Activated naive CD4-positive, alpha-beta T cell treated with anti-CD3 and anti-CD28 coated beads, Interleukin-2, amount 50 U/mL, for 72 hours (primary cell): ENCODE measurements at places on chromosomes 2 and 18.

GRCh38 chr18:31436825-31437224 lies 10.7 kb upstream of the DSG3 start:
- DNase-seq: no peak

- DNase-seq: no peak
These were observed 83.9 kb downstream of the ACTR3 start for GRCh38 chr2:113973810-113974209.

- no peak for DNase-seq
These were observed 69.3 kb upstream of the BZW1 start for GRCh38 chr2:200742426-200742825.

DNA sequence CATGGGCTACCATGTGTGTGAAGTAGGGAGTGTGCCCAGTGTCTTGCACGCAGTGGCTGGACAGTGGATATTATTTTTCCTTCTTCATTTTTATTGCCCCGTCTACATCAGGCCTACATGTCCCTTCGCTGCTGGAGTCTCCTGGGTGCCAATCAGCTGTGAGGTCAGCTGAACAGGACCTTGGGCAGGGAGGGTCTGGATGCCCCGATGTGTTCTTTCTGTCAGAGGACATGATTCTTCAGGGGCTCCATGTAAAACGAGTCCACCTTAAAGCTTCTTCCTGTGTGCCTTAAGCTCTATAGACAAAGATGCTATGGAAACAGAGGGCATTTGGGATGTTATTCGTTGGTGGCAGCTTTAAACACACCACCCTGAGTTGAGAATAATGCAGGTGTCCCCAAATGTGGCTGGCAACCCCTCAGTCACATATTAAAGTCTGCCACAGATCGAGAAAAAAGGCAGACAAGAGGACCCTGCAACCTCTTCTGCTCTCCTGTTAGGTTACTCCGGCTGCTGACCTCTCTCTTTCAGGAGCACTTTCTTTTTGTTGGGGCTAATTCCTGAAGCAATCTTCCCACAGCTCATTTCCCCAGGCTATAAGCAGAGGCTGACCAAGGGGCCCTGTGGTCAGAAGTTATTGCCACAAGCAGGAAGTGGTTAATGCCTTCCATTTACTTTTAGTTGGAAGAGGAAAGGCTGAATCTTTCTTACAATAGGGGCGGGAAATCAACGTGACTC lies 20.0 kb downstream of the GREB1 start:
- no peak for DNase-seq

GRCh38 chr18:31273812-31274527 lies 44.0 kb upstream of the DSG1 start:
- no peak for DNase-seq

GRCh38 chr18:77906103-77906892 lies 656.6 kb downstream of the GALR1 start:
- DNase-seq: no peak
